ENCODE measurements at places on chromosomes 1 and 21.

GRCh38 chr1:45854724-45855123 is 51.3 kb downstream of the MAST2 start:
- no peak for DNase-seq

GRCh38 chr1:45079533-45079932 is 67.5 kb downstream of the UROD start:
- DNase-seq: no peak

DNA sequence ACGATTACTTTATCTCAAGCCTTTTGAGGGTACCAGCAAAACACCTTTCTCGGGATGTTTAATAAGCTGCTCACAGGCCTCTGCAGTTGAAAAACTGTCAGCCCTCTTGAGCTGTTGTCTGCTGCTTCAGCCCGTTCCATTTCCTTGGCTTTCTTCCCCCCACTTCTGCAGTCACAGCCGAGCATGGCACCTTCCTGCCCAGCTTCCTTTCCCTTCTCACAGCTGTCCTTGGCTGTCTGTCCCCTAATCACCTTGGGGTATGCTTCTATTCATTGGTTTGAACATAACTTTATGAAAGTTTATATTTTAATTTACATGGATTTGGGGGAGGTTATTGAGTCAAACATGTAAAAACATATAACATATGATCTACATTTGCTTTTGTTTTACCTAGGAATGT is 6.9 kb upstream of the PROX1 start:
- no peak for DNase-seq

DNA sequence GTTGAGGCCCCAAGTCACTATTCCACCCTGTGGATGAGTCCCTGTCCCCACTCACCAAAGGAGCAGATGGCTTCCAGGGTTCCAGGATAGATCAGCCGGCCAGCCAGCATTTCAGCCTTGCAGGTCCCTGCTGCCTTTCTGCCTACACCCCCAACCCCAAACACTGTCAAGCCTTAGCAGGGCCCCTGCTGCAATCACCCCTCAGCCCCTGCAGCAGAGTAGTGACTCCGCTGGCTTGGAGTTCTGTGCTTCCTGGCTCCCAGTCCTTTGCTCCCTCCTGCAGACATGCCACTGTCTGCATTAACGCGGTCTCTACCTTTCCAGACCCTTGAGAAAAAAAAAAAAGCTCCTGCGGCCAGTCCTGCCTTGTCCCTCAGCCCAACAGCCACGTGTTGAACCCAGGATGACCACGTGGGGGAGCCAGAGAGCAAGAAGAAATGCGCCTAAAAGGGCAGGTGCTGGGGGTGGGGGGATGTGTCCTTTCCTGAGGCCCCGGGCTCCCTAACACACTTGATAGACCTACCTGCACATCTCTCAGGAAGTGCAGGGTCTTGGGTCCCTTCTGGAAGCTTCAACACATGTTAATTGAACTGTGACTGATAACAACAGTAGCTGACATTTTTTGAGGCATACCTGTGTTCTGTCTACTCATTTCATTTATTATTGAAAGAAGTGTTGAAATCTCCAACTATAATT is 37.4 kb downstream of the RASSF5 start:
- DNase-seq: peak; percentile 43

GRCh38 chr21:45169682-45170081 is 95.3 kb downstream of the ADARB1 start:
- DNase-seq: no peak

DNA sequence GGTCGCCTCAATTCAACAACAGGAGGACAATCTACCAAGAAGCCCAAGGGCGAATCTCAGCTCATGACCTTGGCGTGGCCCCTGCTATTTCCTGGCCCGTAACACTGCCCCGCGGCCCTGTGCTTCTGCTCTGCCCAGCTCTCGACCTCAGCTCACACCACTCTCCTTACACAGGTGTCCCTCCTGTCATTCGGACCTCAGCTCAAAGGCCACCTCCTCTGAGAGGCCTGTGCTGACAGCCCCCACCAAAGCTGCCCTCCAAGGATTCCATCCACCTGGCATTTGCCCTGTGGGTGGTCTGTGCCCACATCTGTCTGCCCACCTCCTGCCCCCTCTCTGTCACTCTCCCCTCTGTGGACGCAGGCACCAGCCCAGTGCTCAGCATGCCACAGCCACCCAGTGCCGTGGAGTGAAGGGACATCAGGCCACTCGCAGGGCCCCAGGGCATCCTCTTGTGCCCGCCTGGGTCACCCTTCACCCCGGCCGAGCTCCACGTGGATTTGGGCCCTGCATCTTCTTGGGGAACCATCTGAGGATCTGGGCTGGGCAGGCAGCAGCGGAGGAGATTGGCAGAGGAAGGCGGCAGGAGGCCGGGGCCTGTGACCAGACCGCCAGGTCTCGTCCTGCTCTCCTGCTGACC is 70.3 kb downstream of the DHRS3 start:
- DNase-seq: no peak

- DNase-seq: peak; percentile 13
These were observed 120.2 kb upstream of the KCNE2 start for GRCh38 chr21:34243562-34243961.

GRCh38 chr1:163933437-163933836 is 611.7 kb downstream of the NUF2 start:
- DNase-seq: no peak

GRCh38 chr1:119987112-119987511 is 82.3 kb downstream of the NOTCH2 start:
- no peak for DNase-seq

DNA sequence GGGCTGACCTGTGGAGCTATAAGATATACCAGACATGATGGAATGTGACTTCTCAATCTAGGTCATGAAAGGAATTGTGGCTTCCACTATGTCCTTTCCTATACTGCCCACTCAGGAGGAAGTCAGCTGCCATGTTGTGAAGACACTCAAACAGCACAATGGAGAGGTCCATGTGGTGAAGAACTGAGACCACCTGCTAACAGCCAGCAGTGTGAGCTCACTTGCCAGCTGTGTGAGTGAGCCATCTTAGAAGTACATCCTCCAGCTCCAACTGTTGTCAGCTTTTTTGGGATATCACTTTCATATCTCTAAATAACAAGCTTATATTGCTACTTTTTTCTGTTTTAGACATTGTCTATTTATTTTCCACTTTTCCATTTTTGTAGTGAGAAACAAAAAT is 29.7 kb downstream of the OLFML3 start:
- DNase-seq: no peak

GRCh38 chr1:228276174-228276831 is 68.5 kb downstream of the OBSCN start:
- no peak for DNase-seq

GRCh38 chr1:12275370-12275769 is 45.5 kb downstream of the VPS13D start:
- DNase-seq: peak; percentile 11

DNA sequence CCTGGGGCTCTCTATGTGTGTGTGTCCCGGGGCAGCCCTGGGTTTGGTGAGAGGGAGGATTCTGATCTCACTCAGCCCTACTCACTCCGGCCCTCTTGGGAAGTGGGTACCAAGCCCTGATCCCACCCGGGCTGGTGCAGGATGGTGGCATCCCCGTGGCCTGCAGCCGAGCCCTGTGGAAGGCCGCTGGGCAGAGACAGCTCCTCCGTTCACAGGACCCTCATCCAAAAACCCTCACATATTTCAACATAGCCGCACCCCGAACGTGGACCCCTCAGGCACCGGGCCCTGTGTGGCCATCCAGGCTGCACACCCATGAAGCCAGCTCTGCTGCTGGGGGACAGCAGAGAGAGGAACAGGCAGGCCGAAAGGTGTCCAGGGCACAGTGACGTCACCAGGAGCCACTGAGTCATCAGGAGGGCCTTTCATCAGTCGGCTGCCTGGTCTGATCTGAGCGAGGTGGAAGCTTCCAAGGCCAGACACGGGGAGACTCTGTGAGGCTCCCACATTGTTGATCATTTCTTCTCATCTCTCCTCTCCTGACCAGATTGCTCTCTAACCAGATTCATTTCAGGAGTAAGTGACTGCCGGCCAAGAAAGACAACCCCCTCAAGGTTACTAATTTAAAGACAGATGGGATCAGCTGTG is 16.2 kb upstream of the GPR157 start:
- no peak for DNase-seq

DNA sequence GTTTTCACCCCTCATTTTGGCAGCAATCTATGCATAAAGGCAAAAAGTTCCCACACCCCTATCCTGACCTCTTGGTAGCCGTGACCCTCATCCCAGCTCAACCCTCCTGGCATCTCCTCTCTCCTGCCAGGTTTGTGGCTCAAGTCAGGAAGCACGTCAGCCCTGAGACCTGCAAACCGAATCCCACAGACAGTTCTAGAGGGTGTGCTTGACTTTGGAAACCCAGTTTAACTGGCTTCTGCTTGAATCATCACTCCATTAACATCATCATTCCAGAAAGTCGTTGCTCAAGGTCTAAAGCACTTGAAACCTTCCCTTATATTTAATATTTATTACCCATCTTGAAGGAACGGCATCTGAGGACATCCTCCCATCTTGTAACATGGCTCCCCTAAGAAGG is 133.4 kb upstream of the ERG start:
- no peak for DNase-seq

DNA sequence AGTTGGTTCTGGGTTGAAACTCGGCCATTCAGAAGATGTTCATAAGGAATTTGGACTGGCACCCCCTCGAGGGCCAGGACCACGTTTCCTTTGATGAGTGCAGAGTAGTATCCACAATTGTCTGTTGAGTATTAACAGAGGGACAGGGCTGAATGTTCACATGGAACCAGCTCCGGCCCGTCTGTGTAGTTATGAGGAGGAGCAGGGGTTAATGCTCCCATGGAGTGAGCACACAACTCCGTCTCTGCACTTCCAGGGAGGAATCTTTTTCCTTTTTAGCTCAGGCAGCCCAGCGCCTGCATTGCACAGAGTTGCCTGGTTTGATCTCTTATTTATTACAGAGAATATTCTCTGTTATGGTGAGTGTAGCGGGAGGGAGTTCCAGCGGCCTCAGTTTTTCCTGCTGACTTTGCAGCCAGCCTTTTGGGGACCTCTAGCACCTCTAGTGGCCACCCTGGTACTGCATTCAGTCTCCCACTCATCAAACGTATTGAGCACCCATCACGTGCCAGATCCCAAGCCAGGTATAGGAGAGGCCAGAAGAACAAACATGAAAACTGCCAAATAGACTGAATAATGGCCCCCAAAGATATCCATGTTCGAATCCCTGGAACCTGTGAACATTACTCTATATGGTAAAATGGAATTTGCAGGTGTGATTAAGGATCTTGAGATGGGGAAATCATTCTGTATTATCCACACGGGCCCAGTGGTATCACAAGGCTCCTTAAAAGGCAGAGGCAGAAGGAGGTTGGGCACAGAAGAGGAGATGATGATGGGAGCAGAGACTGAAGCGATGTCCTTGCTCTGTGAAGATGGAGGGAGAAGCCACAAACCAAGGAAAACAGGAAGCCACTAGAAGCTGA is 167.7 kb upstream of the CSF3R start:
- peak; percentile 59 for DNase-seq

DNA sequence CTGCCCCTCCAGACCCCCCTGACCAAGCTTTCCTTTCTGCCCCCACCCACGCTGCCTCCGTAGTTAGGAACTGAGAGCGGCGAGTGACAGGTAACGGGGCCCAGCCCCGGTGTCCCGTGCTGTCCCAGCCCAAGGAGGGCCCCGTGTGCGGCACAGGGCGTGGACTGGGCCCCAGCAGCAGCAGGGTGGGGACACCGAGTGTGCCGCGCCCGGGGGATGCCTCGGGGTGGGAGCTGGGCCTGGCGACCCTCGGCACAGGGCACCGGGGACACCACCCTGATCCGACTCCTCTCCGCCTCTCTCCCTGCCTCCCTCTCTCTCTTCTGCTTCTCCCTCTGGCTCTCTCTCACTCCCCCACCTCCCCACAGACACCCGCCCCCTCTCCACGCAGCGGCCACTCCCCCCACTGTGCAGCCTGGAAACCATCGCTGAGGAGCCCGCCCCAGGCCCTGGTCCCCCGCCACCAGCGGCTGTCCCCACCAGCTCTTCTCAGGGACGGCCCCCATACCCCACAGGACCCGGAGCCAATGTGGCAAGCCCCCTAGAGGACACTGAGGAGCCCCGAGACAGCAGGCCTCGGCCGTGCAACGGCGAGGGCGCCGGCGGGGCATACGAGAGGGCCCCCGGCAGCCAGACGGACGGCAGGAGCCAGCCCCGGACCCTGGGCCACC is 22.7 kb downstream of the PANK4 start:
- DNase-seq: no peak

- no peak for DNase-seq
These were observed 9.0 kb downstream of the TRIM67 start for GRCh38 chr1:231170875-231171274.

DNA sequence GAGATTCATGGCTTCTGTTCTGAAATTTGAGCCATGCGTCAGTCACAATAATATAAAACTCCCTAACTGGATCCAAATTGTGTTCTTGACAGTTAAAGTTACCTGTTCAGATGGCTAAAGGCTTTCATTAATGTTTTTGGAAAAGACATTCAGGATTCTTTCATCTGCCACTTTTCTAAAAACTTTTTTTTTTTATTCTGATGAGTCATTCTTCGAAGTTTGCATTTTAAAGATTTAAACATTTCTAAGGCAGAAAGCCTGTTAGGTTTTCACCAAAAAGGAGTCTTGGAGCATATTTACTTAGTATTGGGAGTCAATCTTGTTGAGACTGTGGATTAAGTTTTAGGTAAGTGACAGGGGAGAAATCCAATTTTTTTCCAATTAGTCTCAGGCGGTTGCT is 18.9 kb upstream of the SDC3 start:
- DNase-seq: no peak

GRCh38 chr1:30489737-30490389 is 233.5 kb downstream of the MATN1 start:
- DNase-seq: no peak

DNA sequence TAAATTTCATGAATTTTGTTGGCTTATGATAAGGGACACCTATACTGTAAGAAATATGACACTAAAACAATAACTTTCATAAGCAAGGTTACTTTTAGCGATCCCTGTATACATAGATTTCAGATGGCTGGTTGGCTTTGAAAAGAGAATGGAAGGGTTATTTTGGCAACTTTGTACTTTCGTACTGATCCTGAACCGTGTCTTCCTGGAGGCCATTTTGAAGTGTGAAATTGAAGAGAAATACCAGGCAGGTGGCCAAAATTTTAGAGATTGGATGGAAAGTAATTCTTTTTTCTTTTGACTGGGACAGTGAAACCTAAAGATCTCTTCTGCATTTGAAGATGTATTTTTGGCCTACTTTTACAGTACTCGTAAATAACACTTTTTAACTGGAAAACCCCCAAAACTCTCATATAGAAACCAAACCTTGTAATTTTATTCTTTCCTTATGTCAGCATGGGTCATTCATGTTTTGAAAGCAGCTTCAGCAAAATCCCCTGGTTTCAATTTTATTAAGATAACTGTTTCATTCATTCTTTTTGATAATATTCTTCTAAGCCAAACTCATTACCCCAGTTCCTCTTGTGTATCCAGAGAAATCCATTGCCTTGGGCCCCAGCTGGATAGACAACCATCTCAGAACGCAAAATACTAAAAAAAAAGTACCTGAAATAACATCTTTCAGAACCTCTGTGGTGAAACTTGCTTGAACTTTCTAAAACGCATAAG is 38.4 kb upstream of the ZNF281 start:
- DNase-seq: no peak

GRCh38 chr1:237186675-237187074 is 144.7 kb downstream of the RYR2 start:
- no peak for DNase-seq
